Stimulated activated CD4-positive, alpha-beta T cell treated with anti-CD3 and anti-CD28 coated beads, Interleukin-12 subunit alpha, Interleukin-12 subunit beta, amount 100 ng/mL, for 24 hours (primary cell): ENCODE measurements at places on chromosomes 1 and 21.

- no peak for DNase-seq
Observed at GRCh38 chr1:21297975-21298374, 7.7 kb upstream of the ECE1 start.

DNA sequence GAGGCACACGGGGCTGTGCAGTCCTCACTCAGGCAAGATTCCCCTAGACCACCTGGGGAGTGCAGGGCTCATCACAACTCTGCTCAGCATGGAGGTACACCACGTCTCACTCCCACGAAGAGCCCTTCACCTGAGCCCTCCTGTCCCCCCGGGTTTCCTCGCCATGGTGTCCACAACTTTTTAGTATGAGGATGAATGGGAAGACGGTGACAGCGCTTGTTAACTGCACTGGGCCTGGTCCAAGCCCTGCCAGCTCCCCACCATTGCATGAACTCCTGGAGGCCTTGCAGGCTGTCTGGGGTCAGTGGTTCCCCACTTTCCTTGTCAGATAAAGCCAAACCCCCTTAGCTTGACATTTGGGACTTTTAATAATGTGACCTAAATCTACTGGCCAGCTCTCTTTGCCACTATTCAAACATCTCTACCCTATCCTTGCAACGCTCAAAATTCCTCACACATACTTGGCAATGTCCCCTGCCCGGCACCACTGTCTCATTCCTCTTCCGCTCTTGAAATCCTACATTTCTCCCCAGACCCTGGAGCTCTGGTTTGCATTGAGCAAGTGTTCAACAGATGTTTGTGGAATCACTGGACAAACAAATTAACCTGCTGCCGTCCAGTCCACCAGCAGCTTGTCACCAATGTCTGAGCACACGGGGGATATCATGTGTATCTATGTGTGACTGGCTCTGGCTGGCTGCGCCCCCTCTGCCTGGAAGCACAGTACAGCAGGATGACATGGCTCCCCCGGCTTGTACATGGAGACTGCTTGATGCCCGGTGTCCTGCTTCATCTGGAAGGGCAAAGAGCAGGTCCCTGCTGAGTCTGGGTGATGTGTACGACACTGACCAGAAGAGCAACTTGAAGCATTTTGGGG lies 11.2 kb downstream of the TMEM9 start:
- no peak for DNase-seq

- no peak for DNase-seq
Observed at GRCh38 chr1:101312147-101312546, 75.3 kb downstream of the S1PR1 start.

GRCh38 chr1:66275601-66276023 lies 258.3 kb upstream of the SGIP1 start:
- DNase-seq: peak; percentile 46

DNA sequence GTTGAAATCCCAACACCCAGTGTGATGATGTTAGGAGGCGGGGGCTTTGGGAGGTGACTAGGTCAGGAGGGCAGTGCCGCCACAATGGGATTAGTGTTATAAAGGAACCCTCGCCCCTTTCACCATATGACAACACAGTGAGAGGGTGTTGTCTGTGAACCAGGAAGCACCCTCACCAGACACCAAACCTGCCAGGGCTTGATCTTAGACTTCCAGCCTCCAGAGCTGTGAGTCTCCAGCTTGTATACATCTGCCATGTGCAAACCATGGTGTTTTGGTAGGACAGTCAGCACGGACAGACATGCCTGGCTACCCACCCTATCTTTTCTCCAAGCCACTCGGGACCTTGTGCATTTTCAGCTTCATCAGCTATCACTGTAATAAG lies 4.0 kb downstream of the TRIM11 start:
- DNase-seq: no peak

DNA sequence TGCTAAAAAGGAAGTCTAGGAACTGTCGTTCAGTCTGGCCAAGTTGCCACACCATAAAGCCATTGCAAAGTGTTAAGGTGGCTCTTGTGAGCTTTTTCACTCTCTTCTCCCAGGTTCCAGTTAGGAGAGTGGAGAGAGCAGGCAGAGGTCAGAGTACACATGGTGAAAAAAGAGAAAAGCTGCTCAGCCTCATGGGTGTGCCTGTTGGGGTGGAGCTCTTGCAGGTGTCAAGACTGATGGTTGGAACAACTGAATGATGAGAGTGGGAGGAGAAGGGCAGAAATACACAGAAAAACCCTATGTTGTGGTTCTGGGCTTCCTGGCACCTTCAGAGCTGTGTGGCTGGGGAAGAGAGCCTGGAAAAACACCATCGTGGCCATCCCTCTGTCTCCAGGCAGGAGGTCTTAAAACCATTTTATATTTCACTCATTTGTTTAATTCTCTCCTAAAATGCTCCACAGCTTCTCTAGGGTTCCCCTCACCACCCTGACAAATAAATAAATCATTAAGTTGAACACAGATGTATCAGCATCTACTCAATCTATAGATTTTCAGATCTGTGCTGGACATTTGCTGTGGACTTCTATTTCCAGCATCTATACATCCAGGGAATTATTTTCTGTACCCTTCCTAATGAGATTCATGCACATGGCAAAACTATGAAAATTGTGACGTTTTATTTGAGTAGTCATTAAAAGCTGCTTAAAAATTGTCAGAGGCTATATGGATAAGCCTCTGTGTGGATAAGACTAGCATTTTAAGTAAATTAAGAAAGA lies 17.5 kb downstream of the UBASH3A start:
- DNase-seq: no peak

DNA sequence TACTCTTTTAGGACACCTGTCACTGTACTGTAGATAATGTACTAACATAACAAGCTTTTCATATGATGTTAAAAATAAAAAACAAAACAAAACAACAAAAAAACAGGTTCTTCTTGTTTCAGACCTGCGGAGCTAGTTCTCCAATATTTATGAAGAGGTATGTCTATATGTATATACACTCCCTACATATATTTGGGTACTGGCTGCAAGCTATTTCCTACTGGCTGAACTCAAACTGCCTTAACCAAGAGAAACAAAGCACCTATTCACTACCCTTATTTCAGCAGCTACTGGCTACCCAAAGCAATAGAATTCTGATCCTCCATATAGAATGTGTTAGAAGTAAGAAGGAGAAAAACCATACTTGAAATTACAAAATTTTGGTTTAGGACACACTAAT lies 73.5 kb downstream of the ABL2 start:
- no peak for DNase-seq

GRCh38 chr21:17903929-17904639 lies 84.9 kb upstream of the C21orf91 start:
- no peak for DNase-seq

DNA sequence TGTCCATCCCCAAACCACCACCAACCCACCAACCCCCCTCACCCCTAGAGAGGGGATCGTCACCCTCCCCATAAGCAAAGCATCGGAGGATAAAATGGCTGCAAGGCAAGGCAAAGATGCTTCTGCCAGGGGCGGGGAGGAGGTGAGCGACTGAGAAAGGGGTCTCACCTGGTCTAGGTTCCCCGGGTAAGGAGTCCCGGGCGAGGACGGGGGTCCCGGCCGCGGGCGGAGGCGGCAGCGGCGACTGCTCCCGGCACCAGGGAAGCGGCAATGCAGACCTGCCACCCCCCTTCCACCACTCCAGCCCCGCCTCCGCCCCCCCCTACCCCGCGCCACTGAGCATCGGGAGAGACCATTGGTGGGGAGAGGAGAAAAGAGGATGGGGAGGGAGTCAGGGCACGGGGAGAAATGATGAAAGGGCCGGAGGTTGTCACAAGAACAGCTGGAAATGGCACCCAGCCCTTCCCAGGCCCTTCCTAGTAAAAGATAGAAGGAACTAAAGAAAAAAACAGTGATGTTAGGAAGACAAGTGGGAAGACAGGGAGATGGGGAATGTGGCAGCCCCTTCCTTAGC lies at the start of gene SV2A:
SV2A (minus strand) TSS at position 274 of the 574 bp plus-strand sequence. CDS start 4,004 bp downstream, outside the sequence.
- peak; percentile 41 for DNase-seq

- no peak for DNase-seq
Observed at GRCh38 chr1:108551137-108551862, 8.6 kb upstream of the EEIG2 start.

DNA sequence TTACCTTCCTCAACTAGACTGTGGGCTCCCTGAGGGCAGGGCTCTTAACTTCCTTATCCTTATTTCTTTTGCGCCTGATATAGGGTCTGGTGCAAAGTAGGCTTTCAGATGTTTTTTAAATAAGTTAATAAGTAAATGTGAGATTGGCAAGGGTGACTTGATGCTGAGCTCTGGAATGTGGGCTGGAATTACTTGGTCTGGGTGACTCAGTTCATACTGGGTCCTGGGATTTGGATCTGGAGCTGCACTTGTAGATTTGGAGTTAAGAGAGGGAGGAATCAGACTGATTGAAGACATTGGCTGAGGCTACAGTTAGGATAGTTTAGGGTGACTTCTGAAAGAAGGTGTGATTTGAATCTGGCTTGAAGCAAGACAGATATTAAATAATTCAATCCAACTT lies 190.9 kb downstream of the GIPC2 start:
- DNase-seq: no peak

DNA sequence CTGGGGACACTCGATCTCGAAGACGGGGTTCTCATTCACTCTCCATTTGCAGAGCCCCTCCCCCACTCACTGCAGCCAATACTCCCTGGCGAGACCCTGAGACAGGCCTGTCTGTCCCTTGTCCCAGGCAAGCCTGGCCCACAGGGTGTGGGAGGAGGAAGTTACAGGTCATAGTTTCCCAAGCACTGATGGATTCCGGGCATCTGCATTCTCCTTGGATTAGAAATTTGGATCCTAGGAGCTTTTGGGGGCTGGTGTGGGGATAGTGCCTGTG lies 11.3 kb downstream of the WNT3A start:
- no peak for DNase-seq

DNA sequence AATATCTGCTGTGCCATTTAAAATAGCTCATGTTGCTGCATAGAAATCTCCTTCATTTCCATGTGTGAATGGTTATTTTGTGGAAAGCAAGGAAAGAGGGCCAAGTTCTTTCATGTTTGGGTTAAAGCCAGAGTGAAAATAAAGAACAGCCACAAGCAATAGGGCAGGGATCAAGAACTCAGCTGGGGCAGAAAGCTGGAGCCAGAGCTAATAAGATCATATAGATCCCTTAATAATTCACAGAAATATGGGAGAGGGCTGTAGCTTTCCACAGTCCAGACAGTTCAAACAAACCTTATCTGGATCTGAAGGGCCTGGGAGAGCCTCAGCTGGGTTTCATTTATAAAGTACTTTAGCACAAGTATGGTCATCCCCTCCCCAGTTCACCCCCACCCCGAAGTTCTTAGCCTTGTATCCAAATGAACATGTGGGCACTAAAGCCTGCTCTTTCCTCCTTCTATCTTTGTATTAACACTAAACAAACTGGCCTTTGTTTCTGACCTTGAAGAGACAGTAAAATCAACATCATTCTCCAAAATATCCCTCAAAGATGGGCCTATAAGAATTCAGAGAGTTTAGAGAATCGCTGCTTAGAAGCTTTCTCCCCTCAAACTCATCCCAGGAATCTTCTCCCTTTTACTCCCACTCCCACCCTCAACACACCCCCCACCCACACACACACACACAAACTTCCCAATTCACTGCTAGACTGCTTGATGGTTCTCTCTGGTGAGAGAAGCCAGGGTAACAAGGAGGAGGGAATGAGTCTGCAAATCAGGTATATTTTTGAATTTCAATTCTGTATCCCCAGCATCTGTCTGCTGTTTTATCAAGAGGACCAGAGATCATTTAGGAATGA lies 41.7 kb downstream of the UTP25 start:
- no peak for DNase-seq

GRCh38 chr1:119428991-119429390 lies 14.0 kb downstream of the HSD3B2 start:
- DNase-seq: no peak

GRCh38 chr1:102970496-102971078 lies 137.7 kb downstream of the COL11A1 start:
- DNase-seq: no peak

GRCh38 chr1:146051452-146051851 lies 29.9 kb upstream of the HJV start:
- no peak for DNase-seq

GRCh38 chr1:180163041-180163440 lies 8.4 kb downstream of the QSOX1 start:
- DNase-seq: no peak

DNA sequence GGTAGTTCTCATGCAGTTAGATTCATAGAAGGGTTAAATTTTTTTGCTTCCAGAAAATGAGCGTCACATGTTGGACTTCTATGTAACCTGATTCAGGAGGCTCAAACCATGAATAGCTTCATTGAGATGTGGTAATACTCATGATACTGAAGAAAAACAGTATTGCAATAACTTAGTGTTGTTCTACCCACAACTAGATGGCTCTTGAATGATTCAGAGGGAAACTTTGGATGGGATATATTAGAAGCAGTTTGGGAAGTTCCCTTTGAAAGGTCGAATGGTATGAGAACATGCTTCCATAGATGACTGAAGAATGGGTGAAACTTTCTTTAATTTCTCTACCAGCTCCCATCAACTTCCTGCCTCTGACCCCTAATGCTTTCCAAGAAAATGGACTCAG lies 211.7 kb upstream of the PTGFR start:
- DNase-seq: no peak

DNA sequence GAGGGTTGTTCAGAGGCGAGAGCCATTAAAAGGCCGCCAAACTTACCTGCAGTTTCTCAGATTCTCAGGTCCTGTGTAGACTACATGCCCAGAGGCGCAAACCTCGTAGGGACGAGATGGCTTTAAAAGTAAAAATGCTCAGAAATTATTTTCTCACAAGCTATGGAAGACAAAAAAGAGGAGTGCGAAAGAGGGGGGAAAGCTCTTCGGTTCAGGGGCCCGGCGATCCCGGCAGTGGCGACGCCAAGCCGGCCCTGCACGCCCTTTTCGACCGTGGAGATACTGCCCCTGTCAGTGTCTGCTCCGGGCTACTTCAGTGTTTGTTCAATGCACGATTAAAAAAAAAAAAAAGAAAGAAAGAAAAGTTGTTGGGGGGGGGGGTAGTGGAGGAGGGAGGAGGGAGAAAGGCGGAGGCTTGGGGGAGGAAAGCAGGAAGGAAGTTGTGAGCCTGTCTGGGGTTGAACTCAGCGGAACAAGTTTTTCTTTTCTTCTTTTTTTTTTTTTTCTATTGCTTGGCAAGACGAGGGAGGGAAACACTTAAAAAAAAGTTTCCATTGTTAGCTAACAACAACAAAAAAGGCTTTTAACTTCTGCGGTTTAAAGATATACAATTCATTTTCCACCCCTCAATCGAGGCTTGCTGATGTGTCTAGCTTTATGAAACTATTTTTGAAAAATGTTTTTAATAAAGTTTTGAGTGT lies at the start of gene ITPKB:
ITPKB (minus strand) TSS at position 288 of the 701 bp plus-strand sequence. CDS start 1,824 bp downstream, outside the sequence.
- DNase-seq: no peak

GRCh38 chr1:232416026-232416568 lies 213.8 kb downstream of the SIPA1L2 start:
- no peak for DNase-seq

DNA sequence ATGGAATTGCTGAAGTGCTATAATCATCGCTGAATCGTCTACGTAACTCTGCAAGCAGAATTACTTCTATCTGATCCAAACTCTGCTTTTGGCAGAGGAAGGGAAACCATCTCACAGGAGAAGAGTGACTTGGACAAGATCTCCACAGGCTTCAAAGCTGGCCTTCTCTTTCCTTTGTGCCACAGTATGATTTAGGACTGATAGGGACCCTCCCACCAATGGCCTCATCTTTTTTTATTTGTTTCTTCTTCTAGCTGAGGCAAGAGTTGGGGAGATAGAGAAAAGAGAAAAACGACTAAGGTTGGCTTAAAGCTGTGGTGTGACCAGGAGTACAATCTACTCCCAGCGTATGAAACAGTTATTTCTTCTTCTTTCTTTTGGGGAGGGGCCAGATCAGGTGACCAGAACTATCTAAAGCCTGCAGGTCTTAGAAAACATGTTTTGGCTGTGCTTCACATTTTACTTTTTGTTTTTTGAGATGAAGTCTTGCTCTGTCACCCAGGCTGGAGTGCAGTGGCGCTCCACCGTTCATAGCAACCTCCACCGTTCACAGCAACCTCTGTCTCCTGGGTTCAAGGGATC lies 35.0 kb downstream of the ZNF496 start:
- DNase-seq: no peak
